CD4-positive, alpha-beta memory T cell (primary cell): ENCODE measurements at places on chromosomes 7 and 10.

GRCh38 chr7:134403062-134403461, 55.8 kb downstream of the AKR1B1 start:
- DNase-seq = no peak

GRCh38 chr10:43229208-43230061, 37.4 kb downstream of the RASGEF1A start:
- DNase-seq = peak; percentile 54

- DNase-seq = no peak
Measured at GRCh38 chr10:63068246-63068645, 64.9 kb upstream of the NRBF2 start.

DNA sequence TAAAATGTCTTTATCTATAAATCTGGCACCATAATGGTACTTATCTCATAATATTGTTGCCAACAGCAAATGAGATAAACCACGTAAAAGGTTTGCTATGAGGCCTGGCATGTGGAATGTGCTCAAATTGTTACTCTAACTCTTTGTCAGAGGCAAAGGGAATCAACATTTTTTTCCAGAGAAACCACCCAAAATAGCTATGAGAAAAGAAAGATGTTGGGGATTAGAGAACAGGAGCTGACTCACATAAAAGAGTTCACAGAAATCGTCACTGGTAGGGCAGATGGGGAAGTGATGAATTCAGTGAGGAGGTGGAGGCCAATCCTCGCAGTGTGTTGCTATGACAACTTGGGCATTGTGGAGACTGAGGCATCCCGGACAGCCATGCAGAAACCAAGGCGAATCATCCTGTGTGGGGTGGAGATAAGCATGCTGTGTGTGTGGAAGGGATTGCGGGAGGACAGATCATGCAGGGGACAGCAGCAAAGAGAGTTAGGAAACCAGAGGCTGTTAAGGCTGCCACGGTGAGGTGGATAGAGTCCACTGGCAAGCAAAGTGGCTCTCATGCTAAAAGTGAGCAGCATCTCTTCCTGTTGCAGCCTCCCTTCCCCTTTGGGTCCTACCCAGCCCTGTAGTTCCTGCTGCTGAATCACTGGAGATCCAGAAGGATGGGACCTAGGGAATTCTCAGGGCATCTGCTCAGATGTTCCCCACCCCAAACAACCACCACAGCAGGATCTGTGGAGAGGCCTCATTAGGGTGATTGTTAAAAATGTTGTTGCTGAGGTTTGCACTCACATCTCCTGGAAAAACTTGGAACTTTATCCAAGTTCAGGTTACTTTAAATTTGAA, 103.9 kb downstream of the CUBN start:
- DNase-seq = peak; percentile 57

GRCh38 chr7:138396251-138397070, 63.6 kb upstream of the TRIM24 start:
- DNase-seq = no peak

DNA sequence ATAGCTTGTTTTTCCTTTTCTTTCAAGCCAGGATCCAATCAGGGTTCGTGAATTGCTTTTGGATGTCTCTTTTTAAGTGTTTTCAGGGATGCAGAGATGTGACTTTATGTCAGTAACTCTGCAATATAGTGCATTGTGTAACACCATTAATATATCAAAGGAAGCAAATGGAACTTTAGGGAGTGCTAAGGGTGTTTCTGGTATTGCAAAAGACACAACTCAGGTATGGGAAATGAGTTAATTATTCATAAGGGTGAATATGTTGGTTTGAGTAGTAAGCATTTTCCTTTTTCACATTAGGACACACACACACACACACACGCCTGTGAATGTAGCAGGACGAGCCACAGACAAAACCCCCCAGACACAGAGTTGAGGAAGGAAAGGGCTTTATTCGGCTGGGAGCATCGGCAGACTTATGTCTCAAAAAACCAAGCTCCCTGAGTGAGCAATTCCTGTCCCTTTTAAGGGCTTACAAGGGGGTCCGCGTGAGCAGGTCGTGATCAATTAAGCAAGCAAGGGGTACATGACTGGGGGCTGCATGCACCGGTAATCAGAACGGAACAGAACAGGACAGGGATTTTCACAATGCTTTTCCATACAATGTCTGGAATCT, 31.8 kb upstream of the GSDME start:
- DNase-seq = no peak

- no peak for DNase-seq
Measured at GRCh38 chr10:44015702-44016500, 367.2 kb upstream of the ZNF32 start.

GRCh38 chr10:129927351-129928120, 36.5 kb downstream of the EBF3 start:
- no peak for DNase-seq

- DNase-seq = no peak
Measured at GRCh38 chr10:122252805-122253204, 18.3 kb upstream of the BTBD16 start.

DNA sequence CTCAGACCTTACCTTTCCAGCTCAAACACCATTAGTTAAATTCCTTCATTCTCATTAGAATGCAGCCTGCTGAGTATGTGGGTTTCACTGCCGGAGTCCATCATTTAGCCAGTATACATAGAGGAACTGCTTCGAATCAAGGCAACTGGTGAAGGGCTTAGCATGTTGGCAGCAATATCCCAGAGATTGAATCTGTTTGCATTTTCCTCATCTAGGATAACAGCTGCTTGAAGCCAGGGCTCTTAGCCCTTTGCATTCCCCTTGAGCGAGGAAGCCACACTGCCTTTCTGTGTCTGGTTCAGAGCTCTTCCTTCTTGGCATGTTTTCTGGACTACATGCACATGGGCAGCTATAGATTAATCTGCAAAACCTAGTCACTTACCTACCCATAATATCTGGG, 14.7 kb downstream of the NODAL start:
- no peak for DNase-seq

DNA sequence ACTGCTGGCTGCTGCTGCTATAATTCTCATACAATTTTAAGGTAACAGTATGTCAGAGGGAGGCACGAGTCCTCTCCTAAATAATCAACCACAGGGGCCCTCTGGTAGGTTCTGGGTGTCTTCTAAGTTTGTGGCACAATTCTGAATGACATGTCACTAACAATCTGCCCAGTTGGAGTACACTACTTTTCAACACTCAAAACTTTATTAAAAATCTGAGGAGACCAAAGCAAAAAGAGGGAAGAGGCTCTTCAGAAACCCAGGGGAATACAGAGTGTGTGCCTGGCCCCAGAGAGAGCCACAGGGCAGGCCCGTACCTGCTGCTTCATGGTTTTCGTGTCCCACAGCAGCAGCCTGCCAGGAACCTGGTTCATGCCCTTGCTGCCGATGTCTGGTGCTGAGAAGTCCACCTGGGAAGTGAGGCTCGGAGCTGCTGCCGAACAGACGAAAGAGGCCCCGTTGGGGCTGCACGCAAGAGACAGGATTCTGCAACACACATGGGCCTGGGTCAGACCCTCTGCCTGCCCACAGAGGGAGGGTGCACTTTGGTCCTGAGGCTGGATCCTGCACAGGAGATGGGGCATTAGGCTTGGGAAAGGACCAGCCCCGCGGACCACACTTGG, 18.3 kb downstream of the WDR91 start:
- no peak for DNase-seq

DNA sequence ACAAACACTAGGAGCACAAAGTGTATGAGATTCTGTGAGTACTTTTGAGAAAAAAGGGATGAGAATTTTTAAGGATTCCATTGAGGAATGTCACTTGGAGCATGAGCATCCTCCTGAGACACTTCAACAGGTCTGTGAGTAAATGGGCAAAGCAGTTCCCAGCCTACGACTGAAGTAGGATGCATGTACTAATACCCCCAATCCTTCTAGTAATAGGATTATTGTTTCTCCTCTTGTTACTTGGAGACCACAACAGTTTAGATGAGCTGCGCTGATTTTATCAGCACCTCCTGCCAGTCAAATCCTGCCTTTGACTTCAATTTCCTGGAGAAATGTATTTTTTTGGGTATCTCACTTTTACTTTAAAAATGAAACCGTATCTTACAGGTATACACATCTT, 820 bp downstream of the BBS9 start:
- DNase-seq = no peak

DNA sequence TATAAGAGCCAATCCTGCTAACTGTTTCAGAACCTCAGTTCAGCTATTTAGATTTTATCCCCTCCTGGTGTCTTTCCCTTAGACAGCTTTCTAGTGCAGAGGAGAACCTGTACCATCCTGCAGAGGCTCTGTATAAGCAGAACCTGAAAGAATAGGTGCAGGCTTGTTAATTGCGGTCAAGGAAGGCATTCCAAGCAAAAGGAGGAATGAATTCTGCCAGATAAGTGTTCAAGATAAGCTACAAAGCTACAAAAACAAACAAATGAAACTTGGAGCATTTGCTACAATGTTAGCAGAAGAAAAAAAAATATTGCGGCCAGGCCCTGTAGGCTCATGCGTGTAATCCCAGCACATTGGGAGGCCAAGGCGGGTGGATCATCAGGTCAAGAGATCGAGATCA, 32.6 kb upstream of the AGMO start:
- no peak for DNase-seq

GRCh38 chr7:82286798-82287140, 156.8 kb downstream of the CACNA2D1 start:
- no peak for DNase-seq

DNA sequence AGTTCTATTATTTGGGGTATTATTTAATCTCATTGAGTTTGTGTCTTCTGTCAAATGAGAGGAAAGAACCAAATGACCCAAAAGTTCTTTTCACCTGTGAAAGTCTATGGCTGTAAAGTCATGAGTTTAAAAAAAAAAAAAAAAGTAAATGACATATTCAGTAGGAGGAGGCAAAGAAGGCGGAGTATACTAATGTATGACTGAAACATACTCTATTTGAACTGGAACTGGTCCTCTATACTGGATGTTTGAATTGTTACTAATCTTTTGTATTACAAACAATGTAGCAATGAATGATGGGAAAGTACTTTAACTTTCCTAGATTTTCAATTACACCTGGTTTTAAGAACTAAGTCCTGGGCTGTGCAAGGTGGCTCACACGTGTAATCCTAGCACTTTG, 24.9 kb upstream of the GSAP start:
- no peak for DNase-seq

GRCh38 chr7:746155-747061, 19.3 kb upstream of the PRKAR1B start:
- DNase-seq = no peak

GRCh38 chr7:30323006-30323355, 38.6 kb downstream of the ZNRF2 start:
- DNase-seq = peak; percentile 20

DNA sequence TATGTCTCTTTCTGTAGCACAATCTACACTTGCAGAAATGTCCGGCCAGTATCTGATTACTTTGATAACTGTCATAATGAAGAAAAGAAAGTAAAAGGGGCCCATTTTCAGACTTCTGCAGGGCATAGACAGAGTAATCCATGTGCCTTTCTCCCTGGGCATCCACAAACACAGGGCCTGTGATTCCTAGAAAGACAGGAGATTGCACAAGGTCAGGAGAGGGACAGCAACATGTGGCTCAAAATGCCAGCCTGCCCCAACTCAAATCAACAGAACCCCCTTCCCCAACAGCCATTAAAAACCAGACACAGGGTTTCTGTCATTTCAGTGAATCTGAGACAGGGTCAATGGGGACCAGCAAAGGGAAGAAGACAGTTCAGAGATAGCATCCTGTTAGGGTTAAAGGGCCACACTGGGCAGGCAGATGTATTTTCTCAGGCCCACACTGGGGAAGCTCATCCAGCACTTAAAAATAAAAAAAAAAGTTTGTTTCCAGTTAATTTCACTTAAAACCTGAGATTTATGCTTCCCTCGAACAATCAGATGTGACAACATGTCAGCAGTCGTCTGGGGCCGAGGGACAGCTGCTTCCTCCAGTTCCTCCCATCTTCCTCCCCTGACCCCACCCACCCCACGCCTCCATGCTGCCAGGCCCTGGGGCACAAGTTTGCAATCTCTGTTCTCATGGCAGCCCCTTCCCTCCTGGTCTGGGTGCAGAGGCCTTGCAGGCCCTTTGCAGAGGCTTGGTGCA, 30.7 kb upstream of the ACSL5 start:
- DNase-seq = no peak

- DNase-seq = no peak
Measured at GRCh38 chr7:30706316-30706715, 24.1 kb upstream of the CRHR2 start.

DNA sequence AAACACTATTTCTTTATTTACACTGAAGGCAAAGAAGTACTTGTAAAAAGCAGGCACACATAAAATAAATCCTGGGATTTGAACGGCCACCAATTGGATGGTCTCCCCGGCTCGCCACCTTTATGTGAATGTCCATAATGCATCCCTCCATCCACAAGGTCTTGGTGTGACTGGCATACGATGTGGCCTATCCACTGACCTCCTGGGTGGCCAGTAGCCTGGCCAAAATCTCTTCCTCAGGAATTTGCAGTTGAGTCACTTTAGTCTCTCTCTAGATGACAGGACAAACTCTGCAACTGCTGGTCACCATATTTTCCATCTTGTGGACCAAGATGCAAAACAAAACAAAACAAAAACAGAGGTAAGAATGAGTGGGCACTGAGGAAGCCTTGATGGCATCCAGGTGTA, 39.1 kb downstream of the CDK1 start:
- no peak for DNase-seq

GRCh38 chr7:15682111-15682510, 4.4 kb downstream of the MEOX2 start:
- no peak for DNase-seq

DNA sequence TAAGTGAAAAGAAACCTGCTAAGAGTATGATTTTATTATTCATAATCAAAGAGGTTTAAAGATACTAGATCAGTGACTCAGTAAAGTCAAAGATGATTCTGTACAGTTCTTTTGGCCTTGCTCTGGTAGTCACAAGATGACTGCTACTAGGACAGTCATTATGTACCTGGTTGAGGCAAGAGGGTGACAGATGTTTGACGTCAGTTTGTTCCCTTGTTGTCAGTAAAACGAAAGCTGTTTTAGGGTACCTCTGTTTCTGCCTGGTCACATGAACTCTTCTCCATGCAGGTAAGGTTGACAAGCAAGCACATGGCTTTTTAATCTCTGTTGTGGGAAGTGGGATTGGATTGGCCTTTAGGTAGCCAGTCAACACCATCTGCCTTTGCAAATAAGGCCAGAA, 308.0 kb downstream of the EXOC4 start:
- no peak for DNase-seq
